ENCODE measurements at places on chromosomes 1 and 21.

- no peak for DNase-seq
These were observed 518 bp upstream of the SHE start for GRCh38 chr1:154502744-154503115.

GRCh38 chr1:12544357-12544756, 73.7 kb downstream of the DHRS3 start:
- no peak for DNase-seq

DNA sequence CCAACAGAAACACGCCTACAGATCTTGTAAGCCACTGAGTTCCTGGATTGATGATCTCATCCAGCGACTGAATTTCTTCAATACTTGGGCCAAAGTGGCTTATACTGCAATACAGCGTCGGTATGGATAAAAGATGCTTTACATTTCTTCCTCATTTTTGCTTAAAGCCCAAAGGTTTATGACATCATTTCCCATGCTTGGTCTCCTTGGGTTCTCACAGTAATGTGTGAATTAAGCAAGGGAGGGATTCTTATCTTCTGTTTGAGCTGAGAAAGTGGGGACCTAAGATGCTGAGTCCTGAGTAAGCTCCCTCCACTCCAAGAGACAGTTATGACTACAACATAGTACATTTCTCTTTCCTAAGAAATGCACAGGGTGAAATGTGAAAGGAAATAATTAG, 39.5 kb downstream of the LBR start:
- DNase-seq: no peak

DNA sequence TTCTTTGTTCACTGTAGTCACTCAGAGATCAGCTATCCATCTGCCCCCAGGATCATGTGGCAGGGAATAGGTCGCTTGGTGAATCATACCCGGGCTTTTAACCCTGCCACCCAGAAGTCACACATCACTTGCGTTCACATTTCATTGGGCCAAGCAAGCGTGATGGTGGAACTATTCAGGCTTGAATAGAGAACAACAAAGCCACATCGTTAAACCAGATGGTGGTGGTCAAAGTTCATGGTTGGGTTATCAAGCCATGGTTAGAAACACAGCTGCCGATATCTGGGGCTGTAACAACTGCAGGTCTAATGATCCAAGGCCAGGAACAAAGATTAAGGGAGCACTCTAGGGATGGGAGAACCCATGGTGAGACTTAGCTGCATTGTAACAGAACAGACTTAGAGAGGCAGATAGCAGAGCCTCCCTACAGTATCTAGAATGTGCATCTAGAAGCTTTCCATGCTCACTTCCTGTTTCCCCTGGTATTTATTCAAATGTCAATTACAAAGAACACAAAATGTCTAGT, 40.0 kb upstream of the PTPRC start:
- DNase-seq: no peak

DNA sequence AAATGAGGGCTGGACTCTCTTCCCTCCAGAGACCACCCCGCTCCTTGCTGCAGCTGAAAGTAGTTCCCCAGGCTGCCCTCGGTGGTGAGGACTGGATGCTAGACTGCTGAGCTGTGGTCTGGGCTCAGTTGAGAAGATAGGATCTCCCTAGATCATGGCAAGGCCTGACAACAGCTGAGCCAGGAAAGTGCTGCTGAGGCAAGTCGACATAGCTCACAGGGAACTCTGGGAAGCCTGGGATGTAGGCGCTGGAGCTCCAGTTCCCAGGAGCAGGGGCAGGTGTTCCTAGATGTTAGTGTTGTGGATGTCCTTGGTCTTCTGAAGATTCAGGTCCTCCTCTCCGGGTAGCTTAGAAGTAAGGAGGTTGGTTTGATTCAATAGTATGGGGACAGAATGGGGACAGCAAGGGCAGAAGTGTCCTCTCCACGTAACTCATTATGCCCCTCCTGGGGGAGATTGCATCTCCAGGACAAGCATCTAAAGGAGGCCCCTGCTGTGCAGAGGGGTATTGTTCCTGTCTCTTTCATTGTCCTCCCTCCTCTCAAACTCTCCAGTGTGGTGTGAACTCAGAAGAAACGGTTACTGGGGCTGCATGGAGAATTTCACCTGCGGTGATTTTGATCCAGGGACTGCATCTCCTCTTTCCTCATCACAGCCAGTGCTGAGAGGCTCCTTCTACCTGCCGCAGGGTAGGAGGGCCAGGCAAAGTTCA, 3.7 kb downstream of the CYB561D1 start:
- DNase-seq: no peak

DNA sequence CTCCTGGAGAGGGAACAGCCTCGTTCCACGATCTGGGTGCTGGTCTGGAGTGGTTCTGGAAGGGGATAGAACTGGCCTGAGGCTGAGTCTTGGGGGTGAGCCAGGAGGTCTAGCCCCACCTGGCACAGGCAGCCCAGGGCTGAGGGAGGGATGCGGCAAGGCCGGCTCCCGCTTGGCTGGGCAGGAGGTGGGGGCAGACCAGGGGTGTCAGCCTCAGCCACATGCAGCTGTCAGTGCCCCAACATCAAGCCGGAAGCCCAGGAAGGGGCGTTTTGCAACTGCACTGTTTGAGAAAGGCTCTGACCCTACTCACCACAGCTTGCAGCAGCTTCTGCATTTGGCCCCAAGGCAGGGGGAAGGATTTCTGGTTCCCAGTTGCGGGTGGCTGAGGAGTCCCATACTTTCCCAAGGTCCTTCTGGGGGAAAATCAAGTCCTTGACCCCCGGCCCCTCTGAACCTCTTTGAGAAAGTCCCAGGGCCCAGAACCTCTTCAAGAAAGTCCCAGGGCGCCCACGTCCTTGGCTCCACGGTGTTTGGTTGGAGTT, 2.0 kb downstream of the EFHD2 start:
- DNase-seq: no peak

GRCh38 chr1:49111931-49112330, 335.2 kb upstream of the BEND5 start:
- DNase-seq: no peak

DNA sequence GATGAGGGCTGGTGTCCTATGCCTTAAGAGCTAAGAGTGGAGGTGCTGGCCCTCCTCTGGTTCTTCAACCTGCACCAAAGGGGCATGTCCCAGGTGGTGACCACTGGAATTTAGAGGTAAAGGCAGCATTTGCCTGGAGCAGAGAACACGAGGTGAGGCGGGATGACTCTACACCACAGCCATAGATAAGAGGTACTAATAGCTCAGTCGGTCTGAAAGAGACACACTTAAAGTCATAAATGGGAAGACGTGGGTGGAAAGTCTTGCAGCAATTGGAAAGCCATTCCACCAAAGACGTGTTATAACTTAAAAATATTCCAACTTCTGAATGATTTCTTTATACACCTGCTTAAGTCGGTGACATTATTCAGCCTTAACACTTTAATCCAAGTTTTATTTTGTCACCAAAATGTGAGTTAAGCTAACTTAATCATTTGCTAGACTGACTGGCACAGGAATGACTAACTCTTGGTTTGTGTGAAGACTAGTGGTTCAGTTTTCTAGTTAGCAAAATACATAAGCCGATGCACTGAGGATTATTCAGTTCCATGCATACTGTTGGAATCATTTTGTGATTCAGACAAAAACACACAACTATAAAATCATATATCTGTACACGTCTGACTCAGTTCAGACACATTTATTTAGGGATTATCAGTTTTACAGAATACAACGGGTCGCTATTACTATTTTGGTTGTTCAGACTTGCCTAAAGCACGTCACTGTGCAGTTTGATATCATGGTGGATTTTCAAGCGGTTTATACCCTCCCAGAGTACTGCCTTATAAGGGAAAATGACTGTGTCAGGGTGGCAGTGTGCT, 4.6 kb upstream of the ETS2 start:
- no peak for DNase-seq

GRCh38 chr1:65170511-65171142, 22.6 kb downstream of the AK4 start:
- DNase-seq: no peak

GRCh38 chr21:42160765-42161164, 58.2 kb upstream of the ABCG1 start:
- no peak for DNase-seq

GRCh38 chr1:116311756-116312680, 61.0 kb upstream of the ATP1A1 start:
- no peak for DNase-seq

- DNase-seq: no peak
These were observed 134.2 kb upstream of the HP1BP3 start for GRCh38 chr1:20921285-20921684.

Data from activated CD4-positive, CD25-positive, alpha-beta regulatory T cell treated with anti-CD3 and anti-CD28 coated beads, Interleukin-2, amount 50 U/mL, for 16 hours (primary cell).